ENCODE measurements at places on chromosomes 13 and 19.

DNA sequence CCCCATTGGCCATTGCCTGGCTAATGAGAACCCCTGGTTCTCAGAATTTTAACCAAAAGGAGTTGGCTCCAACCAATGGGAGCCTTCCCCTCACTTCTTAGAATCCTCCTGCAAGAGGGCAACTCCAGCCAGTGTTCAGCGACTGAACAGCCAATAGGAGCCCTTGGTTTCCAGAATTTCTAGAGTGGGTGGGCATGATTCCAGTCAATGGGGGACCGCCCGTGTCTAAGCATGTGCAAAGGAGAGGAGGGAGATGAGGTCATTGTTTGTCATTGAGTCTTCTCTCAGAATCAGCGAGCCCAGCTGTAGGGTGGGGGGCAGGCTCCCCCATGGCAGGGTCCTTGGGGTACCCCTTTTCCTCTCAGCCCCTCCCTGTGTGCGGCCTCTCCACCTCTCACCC is 9.5 kb upstream of the SWSAP1 start:
- no peak for DNase-seq

DNA sequence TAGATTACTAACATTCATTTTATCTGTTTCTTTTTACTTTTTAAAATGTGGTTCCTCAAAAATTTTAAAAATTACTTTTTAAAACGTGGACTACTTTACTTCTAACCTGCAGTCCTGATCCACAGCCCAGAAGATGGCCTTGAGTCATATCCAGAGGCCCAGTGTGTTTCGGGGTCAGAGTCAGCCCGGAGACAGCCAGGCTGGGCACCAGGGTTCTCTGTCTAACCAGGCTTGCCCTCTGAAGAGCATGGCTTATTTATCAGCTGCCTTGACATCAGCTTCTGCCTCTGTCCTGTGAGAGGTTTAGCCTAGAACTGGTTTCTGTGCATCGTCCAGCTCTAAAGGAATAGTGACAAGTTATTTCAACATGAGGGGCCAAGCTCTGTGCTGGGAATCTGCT is 332.0 kb downstream of the FGF9 start:
- DNase-seq, result no peak

GRCh38 chr13:101209206-101209893 is 207.0 kb downstream of the NALCN start:
- no peak for DNase-seq

GRCh38 chr19:2014731-2015607 is 545 bp downstream of the BTBD2 start:
- no peak for DNase-seq

DNA sequence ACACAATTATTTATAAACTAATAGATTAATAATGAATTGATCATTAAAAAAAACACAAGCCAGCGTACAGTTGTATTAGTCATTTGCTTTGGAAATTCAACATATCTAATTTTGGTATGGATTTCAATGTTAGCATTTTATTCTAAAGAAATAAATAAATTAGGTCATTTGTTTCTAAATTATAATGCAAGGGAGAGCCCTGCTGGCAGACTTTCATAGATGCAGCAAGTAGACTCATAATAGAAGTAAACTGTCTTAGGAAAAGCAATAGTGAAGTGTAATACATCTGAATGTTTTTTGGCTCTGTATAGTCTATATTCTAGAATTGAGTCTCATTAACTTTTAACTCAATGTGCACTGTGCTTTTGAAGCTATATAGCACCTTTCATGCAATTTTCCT is 982.4 kb upstream of the MIR17HG start:
- DNase-seq, result peak; percentile 1

- DNase-seq, result no peak
Observed at GRCh38 chr19:17762505-17763229, 11.4 kb downstream of the FCHO1 start.

DNA sequence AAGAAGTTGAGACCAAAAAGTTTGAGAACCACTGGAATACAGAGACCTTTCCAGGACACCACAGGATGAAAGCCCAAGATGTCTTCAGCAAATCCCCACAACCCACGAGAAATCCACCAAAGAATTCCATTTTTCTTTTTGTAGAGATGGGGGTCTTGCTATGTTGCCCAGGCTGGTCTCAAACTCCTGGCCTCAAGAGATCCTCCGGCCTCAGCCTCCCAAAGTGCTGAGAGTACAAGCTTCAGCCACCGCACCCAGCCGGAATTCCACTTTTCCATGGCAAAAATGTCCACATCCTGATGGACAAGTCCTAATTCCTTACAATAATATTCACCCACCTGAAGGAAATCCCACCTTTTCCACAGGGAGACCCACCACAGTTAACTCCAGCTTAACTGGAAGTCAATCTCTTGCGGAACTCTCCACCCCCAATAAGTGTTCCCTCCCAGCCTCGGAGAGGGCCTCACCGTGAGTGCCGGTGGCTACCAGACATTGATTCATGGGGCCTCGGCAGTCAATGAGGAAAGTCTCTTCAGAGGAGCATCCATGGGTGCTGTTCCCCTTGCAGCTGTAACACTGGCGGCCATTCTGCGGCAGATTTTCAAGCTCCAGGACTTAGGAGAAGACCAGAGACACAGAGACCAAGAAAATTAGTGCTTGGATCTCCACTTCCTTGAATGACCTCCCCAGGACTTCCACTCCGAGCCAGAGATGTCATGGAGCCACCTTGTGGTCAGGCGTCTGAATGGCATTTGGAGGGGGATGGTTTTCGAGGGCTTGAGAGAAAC is 12.3 kb upstream of the CADM4 start:
- peak; percentile 55 for DNase-seq

DNA sequence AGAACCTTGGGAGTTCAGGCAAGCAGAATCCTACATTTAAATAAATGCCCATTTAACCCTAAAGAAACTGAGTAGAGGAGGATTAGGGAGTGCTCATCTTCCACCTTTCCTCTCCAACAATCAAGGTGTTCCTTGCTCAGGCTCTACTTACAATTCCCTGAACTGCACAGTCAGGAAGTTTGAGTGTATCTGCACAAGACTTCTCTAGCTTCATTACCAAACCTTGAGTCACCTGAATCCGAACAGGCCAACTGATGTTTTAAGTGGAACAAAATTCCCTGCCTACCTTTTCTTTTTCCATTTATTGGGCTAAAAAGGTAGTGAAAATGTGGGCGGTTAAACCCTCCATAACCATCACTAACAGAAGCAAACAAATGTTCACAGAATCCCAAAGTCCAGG is 78.3 kb downstream of the FOXO1 start:
- no peak for DNase-seq

DNA sequence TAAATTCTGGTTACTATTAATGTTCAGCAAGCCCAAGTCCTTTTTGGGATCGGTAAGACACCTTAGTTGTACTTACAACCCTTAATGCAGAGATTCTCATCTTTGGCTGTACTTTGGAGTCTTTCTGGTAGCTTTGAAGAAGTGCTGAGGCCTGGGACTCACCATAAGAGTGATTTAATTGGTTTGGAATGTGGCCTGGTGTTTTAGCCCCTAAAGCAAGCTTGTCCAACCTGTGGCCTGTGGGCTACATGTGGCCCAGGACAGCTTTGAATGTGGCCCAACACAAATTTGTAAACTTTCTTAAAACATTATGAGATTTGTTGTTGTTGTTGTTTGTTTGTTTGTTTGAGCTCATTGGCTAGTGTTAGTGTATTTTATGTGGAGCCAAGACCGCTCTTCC is 215.3 kb downstream of the ZIC5 start:
- DNase-seq, result no peak

DNA sequence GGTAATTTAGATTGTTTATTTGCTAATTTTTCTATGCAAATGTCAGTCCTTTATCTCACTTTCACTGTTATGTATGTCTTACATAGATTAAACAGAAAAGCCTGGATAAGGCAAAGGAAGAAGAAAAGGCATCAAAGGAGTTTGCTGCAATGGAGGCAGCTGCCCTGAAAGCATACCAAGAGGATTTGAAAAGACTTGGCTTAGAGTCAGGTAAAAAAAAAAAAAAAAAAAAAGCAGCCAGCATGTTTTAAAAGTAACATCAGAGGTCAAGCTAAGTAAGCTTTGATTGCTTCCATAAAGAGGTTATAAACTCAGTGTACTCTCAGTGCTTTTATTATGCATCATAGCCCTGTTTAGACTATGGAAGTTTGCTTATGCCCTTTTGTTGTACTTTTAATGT is 3.8 kb downstream of the WBP4 start:
- no peak for DNase-seq

DNA sequence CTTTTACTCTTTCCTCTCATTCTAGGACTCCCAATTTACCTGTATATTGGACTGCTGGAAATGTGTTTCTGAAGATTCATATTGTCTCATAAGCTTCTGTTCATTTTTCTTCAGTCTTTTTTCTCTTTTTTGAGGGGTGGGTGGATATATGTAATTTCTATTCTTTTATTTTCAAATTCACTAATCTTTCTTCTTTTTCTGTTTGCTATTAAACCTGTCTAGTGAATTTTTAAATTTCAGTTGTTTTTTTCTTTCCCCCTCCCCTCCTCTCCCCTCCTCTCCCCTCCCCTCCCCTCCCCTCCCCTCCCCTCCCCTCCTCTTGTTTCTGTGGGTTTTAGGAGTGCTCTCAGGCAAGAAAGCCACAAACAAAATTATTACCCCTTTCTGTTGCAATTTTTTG is 16.9 kb upstream of the ZNF527 start:
- no peak for DNase-seq

DNA sequence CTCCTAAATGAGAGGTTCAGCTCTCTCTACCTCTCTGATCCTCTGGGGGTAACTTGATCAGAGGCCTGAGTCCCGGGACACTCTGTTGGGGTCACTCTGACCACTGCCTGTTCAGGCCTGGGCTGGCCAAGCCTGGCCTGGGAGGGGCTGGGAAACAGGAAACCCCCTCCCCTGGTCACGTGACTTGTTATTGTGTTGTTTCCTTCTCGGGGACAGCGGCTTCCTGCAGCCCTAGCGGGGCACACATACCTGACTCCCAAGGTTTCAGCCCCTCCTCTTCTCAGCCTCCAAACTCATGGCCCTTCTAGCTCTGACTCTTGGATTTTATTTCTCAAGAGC is at the start of gene USHBP1:
Gene USHBP1 (minus strand): TSS at position 105 of the 339 bp plus-strand sequence. CDS start 446 bp downstream, outside the sequence.
- DNase-seq, result no peak

GRCh38 chr19:459724-460511 is 915 bp downstream of the SHC2 start:
- DNase-seq, result peak; percentile 79

GRCh38 chr13:65959305-65959704 is 1270.8 kb downstream of the PCDH9 start:
- no peak for DNase-seq

GRCh38 chr19:39112338-39112890 is 13.2 kb upstream of the PAK4 start:
- no peak for DNase-seq

DNA sequence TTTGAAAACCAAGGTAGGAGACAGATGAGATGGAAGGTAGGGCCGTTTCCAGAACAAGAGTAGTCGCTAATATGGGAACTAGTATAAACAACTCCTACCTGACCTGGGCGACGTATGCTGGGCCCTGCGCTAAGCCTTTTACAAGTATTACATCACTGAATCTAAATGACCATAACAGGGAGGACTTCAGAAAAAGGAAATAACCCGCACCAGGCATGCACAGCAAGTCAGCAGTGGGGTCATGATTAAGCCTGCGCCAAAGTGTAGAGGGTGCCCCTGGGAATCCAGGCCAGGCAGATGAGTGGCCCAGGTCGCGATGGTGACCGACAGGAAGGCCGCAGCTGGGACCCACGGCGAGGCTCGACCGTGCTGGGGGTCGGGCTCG is 613 bp downstream of the ATP13A1 start:
- DNase-seq, result no peak

DNA sequence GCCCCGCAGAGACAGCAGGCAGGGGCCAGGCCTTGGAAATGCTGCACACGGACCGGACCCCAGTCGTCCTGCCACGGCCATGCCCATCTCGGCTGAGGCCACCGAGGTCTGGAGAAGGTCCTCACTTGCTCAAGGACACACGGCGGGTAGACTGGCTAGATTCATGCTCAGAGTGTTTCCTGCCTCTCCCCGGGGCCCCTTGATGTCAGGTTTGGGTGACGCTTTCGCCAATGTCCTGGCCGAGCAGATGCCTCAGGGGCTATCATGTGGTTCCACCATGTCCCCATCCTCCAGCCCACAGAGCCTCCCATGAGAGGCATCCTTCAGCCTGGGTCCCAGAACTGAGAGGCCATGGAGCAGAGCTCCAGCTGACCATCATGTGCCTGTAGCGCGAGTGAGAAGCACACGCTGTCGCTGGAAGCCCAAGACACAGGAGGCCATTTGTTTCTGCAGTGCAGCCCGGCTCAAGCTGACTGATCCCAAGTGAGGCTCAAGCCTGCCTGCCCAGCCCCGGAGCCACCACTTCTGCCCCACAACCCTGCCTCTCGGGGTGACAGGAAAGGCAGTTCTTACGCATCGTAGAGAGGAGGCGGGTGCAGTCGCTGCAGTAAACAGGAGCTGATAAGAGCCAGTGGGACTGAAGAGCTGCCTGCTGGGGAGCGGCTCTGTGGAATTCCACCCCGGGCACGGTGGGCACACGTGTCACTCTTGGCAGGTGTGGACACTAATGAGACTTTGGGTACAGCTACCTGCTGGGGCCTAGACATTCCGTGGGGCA is 53.9 kb upstream of the GAS6 start:
- DNase-seq, result no peak

GRCh38 chr19:55691561-55692481 is 16.8 kb downstream of the EPN1 start:
- DNase-seq, result no peak

- no peak for DNase-seq
Observed at GRCh38 chr19:35928507-35928906, 7.7 kb upstream of the LRFN3 start.

DNA sequence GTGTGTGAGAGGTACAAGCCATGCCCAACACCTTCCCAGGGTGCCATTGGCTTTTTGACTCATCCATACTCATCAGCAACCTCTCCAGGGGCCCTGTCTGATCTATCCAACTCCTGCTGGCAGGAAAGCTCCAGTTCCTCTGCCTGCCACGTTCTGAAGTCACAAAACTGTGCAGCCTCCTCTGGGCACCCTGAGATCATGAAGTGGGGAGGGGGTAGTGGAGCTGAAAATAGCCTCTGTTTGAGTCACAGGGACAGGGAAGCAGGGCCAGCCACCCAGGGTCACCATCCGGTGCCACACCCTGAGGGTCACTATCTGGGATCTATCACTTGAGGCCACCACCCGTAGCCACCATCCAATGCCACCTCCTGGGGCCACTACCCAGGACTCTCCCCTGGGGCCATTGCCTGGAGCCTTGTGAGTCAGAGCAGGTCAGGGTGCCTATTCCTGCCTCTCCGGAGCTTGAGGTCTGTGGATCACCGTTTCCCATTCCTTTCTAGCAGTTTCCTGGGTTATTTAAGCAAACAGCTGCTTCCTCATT is 172.1 kb downstream of the NUFIP1 start:
- DNase-seq, result no peak

DNA sequence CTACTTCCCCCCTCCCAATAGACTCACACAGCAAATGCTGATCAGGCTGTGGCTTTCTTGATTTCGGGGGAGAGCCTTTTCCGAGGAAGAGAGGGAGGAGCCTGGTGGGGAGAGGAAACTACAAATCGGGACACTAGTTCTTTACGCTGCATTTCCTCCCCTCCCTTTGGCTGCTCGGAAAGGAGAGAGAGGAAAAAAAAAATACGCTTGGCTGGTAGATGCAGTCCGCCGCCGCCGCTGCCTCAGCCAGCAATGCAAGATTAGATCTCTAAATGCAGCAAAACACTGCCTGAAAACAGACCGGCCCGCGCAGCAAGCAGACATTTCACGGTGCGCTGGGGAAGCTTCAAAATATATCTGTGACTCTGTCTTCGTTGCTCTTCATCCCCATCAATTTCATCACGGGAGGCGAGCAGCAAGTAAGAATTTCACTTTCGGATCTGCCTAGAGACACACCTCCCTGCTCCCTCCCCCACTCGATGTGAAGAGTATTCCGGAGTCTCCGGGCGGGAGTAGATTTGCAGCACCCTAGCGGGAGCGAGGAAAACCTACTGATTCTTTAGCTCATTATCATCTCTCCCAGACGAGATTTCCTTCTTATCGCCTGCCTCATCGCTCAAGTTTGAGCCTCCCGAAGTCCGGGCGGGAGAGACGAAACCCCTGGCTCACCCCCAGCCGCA is at the start of gene PCDH17:
Gene PCDH17 (plus strand): TSS at position 149 of the 680 bp plus-strand sequence. CDS start 803 bp downstream, outside the sequence.
- peak; percentile 81 for DNase-seq

Data from hindlimb muscle (tissue), 1 donor.